GM06990 (cell line): ENCODE measurements at places on chromosomes 5 and 9.

DNA sequence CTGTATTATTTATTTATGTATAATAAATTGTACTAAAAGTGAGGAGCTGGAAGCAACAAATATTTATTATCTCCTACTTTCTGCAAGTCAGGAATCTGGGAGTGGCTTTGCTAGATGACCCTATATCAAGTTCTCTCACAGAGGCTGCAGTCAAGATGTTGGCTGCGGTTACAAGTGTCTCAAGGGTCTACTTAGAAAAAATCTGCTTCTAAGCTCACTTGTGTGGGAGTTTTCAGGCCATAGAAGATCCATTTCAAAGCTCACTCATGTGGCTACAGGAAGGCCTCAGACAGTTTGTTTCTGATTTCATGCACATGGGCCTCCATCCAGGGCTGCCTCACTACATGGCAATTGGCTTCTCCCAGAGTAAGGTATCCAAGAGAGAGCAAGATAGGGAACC, 551.1 kb downstream of the CAAP1 start:
- no peak for DNase-seq

GRCh38 chr5:17989036-17989435, 354.8 kb downstream of the TAF11L14 start:
- no peak for DNase-seq

DNA sequence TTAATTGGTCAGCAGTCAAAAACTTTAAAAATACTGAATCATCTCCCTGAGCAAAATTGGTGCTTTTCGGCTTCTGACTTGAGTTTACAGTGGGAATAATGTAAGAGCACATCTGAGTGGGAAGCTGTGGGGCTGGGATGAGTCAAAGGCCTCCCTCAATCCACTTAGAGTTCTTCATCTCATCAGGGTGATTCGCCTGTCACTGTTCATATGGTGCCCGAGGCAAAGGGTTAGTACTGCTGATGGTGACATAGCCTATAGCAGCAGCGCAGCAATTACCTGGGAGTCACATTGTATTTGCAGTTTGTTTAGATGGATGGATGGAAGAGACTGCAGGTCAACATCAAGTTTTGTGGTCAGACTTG, 113.8 kb upstream of the ZNF608 start:
- no peak for DNase-seq

- DNase-seq = no peak
Measured at GRCh38 chr5:51652980-51653379, 269.7 kb downstream of the ISL1 start.

DNA sequence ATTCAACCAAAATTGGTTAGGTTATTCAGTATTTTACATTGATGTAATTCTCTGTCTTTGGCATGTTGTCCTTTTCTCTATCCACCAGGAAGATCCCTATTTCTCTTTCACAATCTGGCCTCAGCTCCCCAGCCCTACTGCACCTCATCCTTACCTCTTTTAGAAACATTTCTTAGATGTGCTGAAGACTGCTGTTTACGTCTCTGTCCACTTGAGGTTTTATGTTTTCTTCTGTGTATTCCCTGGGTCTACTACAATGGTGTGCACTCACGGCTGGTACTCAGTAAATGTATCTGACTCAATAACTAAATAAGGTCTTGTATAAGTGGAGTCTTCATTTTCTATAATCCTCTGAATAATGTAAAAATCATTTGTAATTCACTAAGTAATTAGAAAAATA, 822.7 kb downstream of the DTWD2 start:
- DNase-seq = no peak

GRCh38 chr5:38509185-38509584, 47.3 kb downstream of the LIFR start:
- DNase-seq = no peak

GRCh38 chr9:107502464-107502863, 12.9 kb upstream of the KLF4 start:
- no peak for DNase-seq

- no peak for DNase-seq
Measured at GRCh38 chr5:24391816-24392215, 253.0 kb downstream of the CDH10 start.

DNA sequence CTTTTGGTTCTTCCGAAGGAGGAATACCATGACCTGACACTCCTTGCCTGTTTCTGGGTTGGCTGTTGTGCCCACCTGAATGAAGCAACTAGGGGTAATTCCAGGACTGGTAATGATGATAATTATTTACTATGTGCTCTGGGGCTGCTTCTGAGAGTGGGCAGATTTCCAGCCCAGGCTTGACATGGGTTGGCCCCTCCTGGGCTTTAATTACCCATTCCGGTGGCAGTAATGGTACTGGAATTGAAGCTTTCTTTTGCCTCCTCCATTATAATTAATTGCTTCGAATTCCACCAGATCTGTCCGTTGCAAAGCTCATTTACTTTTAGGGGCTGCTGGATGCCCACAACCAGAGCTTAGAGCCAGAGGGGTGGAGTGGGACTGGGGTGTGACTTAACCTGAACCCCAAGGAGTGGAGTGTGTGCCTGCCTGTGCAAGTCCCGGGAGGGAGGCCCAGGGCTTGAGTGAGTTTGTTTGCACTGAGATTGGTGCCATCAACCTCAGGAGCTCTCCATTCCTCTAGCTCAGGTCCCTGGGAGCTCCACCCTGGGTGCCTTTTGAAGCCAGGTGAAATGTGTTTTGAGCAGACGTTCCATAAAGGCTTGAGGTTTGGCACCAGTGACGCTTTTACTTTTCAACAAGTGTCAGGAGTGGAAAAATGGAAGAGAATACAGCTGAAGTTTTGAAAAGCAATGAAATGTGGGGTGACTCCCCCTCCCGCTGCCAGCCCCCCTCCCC, 214.6 kb downstream of the PDZD2 start:
- no peak for DNase-seq

- no peak for DNase-seq
Measured at GRCh38 chr5:7917130-7918123, 48.5 kb downstream of the MTRR start.

- no peak for DNase-seq
Measured at GRCh38 chr5:102670224-102670836, 84.8 kb upstream of the PAM start.

DNA sequence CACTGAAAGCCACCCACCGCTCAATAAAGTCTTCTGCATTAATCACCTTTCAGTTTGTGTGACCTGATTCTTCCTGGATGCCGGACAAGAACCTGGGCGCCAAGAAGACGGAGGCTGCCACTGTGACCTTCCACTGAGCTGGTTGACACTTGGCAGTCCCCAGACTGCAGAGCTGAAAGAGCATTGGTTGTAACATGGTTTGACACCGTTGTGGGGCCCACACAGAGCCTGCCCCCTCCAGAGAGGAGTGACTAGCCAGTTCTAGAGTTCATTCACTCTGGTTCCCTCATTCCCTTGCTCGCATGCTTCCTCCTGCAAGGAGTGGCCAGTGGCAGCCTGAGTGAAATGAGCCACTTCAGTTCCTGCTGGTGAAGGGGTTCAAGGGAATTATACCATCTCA, 86.2 kb upstream of the ANXA1 start:
- DNase-seq = no peak

DNA sequence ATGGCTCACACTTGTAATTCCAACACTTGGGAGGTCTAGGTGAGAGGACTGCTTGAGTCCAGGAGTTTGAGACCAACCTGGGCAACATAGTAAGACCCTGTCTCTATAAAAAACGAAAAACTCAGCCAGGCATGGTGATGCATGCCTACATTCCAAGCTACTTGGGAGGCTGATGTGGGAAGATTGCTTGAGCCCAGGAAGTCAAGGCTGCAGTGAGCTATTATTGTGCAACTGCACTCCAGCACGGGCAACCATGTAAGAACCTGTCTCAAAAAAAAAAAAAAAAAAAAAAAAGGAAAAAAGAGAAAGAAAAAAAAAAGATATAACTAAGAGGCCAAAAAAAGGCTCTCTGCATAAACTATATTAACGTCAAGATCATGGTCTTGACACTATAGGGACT, 27.3 kb downstream of the GIN1 start:
- no peak for DNase-seq

DNA sequence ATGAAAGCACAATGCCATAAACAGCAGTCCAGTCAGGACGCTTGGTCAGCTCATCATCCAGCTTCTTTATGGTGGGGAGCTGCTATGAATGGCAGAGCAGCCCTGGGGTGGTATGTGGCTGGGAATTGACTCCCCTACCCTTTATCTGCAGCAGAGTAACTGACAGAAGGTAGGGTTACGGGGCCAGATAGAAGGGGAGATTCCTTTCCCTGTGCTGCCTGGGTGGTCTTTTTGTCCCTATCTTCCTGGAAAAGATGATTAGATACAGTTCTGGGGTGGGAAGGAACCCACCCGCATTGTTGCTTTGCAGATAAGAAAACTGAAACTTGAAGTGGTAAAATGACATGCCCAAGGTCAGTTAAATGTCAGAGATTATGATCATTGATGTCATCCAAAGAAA, 405.5 kb downstream of the ARHGEF28 start:
- DNase-seq = no peak

- DNase-seq = no peak
Measured at GRCh38 chr5:72438141-72438540, 69.1 kb downstream of the ZNF366 start.

GRCh38 chr5:16508730-16509531, 43.3 kb upstream of the ZNF622 start:
- no peak for DNase-seq
